ENCODE measurements at places on chromosomes 5 and 9. TPM values are rescaled to one million over a fixed set of nuclear protein-coding genes. Genes with fewer than 3 reads are reported as not detected.

IL5 gene
- total RNA-seq = not detected

PCDHGA7 gene
- total RNA-seq = 0.51 TPM

SHC3 gene
- 0.66 TPM for total RNA-seq

HSPA4 gene
- total RNA-seq = 82.9 TPM

GRCh38 chr5:31273631-31274378 lies 80.3 kb downstream of the CDH6 start:
- H3K36me3 ChIP-seq = no peaks in the 10 kb centered on the region
- H3K4me1 ChIP-seq = no peaks in the 10 kb centered on the region
- peaks cover 35% of the 10 kb centered on the region for H3K27me3 ChIP-seq
- H3K4me3 ChIP-seq = peak overlapping the region; percentile 43
- DNase-seq = no peak
- no peak overlapping the region for H3K27ac ChIP-seq

- H3K4me1 ChIP-seq = peaks cover 5% of the 10 kb centered on the region
- H3K27ac ChIP-seq = no peak overlapping the region
- H3K4me3 ChIP-seq = no peak overlapping the region
- no peaks in the 10 kb centered on the region for H3K36me3 ChIP-seq
- peak; percentile 41 for DNase-seq
- H3K27me3 ChIP-seq = peaks cover 59% of the 10 kb centered on the region
These were observed 3.7 kb downstream of the MCTP1 start for GRCh38 chr5:95281226-95281625.

- H3K4me3 ChIP-seq = no peak overlapping the region
- no peak overlapping the region for H3K27ac ChIP-seq
- no peaks in the 10 kb centered on the region for H3K4me1 ChIP-seq
- no peaks in the 10 kb centered on the region for H3K27me3 ChIP-seq
- DNase-seq = no peak
- H3K36me3 ChIP-seq = no peaks in the 10 kb centered on the region
These were observed 8.3 kb upstream of the COMMD10 start for GRCh38 chr5:116076496-116076895.

DNA sequence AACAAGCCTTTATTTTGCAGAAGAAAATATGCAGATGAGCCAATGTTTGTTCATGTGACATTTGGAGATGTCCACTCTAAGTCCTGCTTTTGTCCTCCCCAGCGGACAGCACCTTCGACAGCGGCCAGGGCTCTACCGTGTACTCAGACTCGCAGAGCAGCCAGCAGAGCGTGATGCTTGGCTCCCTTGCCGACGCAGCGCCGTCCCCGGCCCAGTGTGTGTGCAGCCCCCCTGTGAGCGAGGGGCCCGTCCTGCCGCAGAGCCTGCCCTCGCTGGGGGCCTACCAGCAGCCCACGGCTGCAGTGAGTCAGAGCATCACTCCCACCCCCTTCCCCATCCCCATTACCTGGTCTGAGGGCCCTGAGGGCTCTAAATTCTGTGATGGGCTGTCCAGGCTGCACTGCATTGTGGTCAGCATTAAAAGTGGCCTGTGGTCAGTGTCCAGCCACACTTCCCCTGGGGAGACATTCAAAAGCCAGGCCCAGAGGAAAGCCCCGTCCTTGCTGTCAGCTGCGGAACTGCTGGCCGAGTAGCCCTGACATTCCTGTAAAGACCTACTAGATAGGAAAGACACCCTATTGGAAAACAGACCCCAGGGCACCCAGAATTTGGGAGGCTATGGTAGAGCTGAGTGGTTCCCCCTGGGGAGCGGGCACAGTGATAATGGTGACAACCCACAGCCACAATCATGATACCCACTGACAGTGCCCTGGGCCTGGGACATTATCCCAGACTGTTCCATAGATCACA lies 69.0 kb downstream of the WNK2 start:
- no peak for DNase-seq
- no peak overlapping the region for H3K27ac ChIP-seq
- no peaks in the 10 kb centered on the region for H3K27me3 ChIP-seq
- peaks cover 8% of the 10 kb centered on the region for H3K4me1 ChIP-seq
- H3K4me3 ChIP-seq = no peak overlapping the region
